ENCODE measurements at places on chromosomes 4 and X.

DNA sequence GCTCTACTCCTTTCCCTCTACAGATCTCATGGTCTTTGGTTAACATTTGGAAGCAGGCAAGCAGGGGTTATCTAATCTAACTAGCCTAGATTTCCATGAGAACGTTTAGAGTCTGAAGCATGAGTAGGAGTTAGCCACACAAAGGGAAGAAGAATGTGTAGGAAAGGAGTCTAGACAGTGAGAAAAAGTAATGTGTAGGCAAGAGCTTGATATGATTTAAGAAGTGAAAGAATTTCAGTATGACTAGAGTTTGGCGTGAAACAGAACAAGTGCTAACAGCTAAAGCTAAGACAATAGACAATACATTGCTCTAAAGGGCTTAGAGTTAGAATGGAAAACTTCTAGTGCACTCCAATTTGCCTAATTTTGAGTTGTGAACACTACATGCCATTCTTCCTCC lies 10.8 kb downstream of the CXCL8 start:
- DNase-seq: no peak

- no peak for DNase-seq
Observed at GRCh38 chr4:122948671-122949070, 26.3 kb upstream of the NUDT6 start.

DNA sequence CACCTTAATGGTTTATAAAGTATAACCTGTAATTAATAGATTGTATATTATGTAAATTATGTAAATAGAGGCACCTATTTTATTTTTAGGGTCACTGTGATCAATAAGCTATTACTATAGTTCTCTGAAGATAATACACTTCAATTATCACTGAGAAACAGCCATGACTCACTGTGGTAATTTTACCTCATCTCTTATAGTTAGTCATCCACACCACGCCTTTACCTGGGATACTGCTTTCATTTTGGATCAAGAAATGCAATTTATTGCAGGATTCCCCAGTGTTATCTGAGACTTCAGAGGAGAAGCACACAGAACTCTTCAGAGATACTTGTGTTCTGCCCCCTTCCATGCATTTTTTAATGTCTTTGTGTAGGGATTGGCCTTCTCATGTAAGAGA lies 348.1 kb upstream of the ATOH1 start:
- no peak for DNase-seq

DNA sequence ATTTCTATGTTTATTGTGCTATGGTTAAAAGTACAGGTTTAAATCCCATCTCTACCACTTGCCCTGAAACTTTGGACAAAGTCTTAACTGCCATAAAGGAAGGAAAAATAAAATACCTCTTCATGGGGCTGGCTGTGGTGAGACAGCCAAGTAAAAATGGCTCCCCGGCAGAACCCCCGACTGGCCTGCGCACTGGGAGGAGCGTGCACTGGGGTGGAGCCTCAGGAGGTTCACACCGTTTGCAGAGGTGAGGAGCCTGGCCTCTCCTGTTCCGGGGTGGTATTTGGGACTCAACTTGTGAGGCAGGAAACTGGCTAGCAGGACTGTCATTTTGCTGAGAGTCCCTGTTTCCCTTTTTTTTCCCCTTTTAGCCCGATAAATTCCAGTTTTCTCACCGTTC lies 47.8 kb downstream of the CORIN start:
- no peak for DNase-seq

DNA sequence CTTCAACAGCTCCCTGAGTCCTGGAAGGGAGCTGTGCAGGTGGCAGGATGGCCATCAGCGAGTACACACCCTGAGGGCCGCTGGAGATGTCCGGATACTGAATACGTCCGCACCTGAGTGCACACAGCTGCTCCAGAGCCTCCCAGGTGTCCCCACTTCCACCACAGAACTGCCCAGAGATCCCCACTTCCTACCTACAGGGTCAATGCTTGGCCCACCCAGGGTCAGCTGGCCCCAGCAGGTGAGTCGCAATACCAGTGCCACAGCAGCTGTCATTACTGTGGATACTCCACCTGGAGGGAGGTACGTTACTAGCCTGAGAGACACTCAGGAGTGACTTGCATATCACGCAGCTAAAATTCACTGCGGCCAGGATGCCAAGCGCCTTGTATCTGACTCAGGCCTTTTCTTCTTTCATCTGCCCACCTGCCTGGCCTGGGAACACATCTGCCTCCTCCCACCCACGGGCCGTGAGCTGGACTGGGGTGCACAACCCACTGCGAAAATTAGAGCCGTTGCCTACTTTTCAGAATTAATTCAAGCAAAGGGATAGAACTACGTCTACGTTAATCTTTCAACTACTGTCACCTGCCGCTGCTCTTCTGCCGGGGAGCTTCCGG lies 9.4 kb downstream of the C4orf50 start:
- no peak for DNase-seq

GRCh38 chr4:88729146-88729760 lies 31.6 kb upstream of the NAP1L5 start:
- peak; percentile 14 for DNase-seq

DNA sequence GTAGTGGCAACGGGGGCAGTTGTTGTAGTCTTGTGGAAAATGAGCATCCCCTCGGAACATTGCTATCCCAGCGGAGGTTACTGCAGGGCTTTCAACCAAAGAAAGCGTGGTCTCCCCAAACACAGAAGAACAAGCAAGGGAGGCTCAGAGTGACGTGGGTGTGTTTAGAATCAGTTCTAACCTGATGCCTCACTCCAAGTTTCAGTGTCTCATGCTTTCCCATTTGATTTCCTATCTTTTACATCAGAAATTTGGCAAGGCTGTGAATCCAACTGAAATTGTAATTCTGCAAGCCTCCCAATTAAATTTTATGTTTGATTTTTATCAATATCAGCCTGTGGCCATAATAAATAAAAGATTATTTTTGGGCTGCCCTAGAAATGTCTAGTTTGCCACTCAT lies 156.1 kb upstream of the LNX1 start:
- DNase-seq: no peak

DNA sequence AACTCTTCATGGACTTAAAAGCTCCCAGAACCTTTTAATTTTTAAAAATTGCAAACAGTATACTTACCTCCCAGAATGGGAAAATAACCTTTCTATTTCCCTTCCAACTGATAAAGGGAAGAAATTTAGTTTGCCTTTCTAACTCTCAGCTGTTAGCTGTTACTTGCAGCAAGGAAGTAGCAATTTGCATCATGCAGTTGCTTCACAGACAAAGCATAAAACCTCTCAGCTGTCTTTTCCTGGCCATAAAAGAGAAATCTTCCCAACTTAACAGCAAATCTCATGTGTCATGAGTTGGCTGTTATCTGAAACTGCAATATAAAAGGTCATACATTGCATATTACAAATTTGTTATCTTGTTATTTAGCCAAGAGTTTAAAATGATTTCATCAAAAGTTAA lies 18.4 kb downstream of the C4orf17 start:
- no peak for DNase-seq

DNA sequence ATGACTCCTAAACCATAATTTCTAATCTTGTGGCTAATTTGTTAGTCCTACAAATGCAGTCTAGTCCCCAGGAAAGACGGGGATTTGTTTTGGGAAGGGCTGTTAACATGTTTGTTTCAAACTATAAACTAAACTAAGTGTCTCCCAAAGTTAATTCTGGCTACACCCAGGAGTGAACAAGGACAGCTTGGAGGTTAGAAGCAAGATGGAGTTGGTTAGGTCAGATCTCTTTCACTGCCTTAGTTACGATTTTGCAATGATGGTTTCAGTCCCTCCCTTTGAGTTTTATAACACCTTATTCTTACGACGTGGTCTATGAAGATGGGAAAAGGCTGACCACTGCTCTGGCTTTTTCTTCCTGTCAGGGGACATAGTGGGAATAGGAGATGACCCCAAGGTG lies 27.0 kb upstream of the IL2 start:
- no peak for DNase-seq

DNA sequence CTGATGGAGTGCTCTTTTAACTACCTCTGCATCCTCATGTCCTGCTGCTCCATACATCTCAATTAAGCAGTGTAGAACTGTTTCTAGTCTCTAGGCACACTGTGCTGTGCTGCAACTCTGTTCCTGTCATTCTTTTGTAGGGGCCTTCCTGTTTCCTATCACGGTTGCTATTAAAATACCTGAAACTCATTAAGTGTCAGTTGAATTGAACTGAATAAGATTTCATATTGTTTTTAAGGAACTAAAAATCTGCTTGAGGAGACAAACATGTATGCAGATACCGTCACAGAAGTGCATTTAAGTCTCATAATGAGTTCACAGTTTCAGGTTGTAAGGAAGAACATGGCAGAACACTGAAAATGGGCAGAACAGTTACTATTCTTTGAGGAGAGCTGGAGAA lies 170.1 kb downstream of the LARP7 start:
- DNase-seq: no peak

DNA sequence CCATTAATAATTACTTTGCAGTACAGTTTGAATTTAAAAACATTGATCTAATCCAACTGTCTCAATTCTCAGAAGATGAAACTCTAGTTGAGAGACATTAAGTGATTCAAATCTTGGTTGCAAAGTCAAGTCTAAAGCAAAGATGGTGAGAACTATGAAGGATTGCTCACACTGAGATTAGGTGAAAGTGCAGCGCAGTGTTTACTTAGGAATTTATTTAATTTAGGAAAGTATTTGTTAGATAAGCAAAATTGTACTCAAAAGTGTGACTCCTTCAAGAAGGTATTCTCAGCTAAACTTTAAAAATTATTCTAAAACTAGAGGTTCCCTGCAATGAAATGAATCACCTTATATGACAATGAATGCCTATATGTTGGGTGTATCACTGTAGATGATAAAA lies 454.9 kb downstream of the PDGFC start:
- no peak for DNase-seq

- no peak for DNase-seq
Observed at GRCh38 chrX:95346856-95347255, 1337.8 kb upstream of the DIAPH2 start.

- no peak for DNase-seq
Observed at GRCh38 chrX:16278927-16279326, 111.6 kb downstream of the MAGEB17 start.

GRCh38 chrX:2897311-2897689 lies 31.8 kb downstream of the ARSD start:
- no peak for DNase-seq

GRCh38 chrX:40175511-40176350 lies 78.0 kb upstream of the BCOR start:
- peak; percentile 91 for DNase-seq

DNA sequence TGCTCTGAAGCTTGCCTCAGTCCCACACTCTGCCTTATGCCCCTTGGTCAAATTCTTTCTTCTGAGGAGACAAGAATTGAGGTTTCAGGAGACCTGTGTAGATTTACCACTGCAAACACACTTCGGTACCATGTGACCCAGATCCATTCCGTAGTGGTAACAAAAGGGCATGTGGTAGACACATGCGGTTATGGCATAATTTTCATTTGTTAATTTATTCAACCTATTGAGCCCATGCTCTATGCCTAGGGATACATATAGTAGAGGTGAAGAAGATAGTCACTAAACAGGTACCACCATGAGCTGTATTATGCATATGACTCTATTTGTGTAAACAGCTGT lies 190.9 kb downstream of the NDST4 start:
- DNase-seq: no peak

DNA sequence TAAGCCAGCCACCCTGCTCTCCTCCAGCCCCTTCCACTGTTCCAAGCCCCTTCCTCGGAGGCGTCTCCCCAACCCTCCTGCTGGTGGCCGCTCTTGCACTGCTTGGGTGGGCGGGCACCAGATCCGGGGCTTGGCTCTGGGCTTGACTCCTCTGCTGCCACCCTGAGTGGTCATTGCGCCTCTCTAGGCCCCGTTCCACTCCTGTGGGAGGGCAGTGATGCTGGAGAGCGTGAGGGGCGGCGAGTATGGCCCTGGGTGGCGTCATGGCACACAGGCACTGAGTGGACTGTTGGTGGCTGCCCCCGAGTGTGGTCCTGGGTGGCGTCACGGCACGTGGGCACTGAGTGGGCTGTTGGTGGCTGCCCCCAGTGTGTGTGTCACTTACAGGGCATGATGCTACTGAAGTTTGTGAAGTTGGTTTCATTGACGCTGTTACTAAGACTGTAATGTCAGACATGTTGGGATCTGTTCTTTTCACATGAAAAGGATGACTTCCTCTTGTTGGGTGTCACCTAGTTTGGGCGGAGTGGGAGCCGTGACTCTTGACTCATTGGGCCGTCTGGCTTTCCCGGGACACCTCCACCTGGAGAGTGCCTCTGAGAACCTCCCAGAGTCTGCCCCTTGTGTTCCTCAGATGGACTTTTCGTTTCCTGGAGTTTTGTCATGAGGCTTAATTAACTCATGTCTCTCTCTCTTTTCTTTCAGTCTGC lies 55.9 kb upstream of the HGFAC start:
- DNase-seq: no peak

DNA sequence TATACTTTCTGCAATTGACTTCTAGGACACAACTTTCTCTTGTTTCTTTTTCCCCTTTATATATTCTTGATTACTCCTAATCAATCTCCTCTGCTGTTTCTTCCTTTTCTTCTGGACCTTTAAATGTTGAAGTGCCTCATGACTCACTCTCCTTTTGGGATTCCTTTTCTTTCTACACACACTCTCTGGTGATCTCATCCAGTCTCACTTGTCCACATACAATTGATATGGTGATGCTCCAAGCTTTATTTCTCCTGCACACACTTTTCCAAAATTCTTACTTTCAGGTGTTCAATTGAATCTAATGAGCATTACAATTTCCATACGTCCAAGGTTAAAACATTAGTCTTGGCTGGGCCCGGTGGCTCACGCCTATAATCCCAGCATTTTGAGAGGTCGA lies 794.8 kb upstream of the EPHA5 start:
- DNase-seq: no peak

GRCh38 chr4:143404555-143404954 lies 67.9 kb downstream of the GAB1 start:
- no peak for DNase-seq

GRCh38 chr4:164779080-164779479 lies 25.1 kb downstream of the SMIM31 start:
- no peak for DNase-seq

DNA sequence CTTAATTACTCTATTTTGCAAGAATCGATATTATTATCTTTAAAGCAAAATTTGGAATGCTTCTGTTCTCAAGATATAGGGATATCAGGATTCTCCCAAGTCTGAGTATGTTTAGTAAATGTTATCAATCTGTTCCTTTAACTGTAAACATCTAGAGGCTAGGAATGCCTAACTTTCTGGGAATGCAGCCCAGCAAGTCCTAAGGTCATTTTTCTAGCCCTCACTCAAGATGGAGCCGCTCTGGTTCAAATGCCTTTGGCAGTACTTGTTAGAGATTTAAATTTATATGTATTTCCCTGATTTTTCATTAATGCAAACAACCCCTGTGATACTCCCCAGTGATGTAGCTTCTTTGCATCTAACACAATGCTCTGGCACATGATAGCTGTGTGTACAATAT lies 623.8 kb upstream of the LCORL start:
- no peak for DNase-seq

GRCh38 chr4:123110147-123110546 lies 187.8 kb upstream of the NUDT6 start:
- DNase-seq: no peak

GRCh38 chr4:185461565-185461964 lies 10.0 kb downstream of the CCDC110 start:
- DNase-seq: no peak

All from hematopoietic multipotent progenitor cell treated with erythropoietin and hydrocortisone succinate and interleukin-3 and kit ligand, for 8 days (in vitro differentiated cells).